Iris pigment epithelial cell (primary cell): ENCODE measurements at places on chromosomes 2 and 18.
A peak's percentile ranks its signal among the peaks of the same experiment; 100 is the strongest.

- no peak for DNase-seq
These were observed 201.9 kb upstream of the SPRED2 start for GRCh38 chr2:65634304-65634703.

DNA sequence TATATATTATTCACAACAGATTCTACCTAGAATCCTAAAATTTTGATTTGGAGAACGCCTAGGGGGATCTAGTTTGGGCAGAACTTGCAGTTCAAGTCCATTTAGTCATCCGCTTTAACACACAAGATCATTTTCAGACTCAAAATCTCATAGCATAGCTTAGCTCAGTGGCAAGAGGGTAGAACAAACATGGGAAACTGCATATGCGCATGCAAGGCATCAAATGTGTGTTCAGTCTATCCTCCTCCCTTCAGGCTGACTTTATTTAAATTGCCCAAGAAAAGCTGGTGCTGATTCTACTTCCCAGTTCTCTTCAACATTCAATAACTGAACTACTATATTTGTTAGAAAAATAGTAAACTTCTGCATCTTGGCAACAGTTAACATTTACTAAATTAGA lies 79.6 kb upstream of the NRXN1 start:
- no peak for DNase-seq

- DNase-seq = peak; percentile 15
These were observed 38.4 kb upstream of the BIN1 start for GRCh38 chr2:127145280-127145895.

- peak; percentile 91 for DNase-seq
These were observed 14.7 kb downstream of the NIFK start for GRCh38 chr2:121721926-121722325.

- DNase-seq = no peak
These were observed 15.4 kb downstream of the ZBTB7C start for GRCh38 chr18:48393776-48394175.

- no peak for DNase-seq
These were observed 981 bp downstream of the ST8SIA3 start for GRCh38 chr18:57353137-57353939.

DNA sequence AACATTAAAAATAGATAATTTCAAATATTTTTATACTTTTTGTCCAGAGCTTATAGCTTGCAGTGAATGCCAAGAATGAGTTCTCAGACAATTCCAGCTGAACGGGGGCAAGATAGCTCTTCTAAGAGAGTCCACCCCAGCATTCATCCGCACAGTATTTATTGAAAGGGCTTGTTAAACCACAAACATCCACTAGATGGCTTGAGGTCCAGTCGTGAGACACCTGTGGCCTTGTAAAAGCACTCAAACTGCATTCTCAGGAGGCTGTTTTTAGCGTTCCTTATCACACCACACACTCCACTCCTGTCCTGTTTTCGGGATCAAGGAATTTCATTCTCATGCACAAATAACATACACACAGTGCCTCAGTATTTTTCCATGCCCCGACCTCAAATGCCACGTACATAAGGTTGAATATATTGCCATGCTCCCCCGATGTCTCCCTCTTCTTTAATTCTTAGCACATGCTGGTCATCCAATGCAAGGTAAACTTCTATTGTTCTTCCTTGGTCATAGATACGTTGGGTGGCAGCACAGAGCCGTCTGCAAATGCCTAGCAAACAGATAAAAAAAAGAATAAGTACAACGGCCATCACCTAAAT lies 47.4 kb downstream of the DNAJC10 start:
- peak; percentile 59 for DNase-seq

GRCh38 chr18:54880395-54881105 lies 52.3 kb downstream of the RAB27B start:
- DNase-seq = peak; percentile 82

DNA sequence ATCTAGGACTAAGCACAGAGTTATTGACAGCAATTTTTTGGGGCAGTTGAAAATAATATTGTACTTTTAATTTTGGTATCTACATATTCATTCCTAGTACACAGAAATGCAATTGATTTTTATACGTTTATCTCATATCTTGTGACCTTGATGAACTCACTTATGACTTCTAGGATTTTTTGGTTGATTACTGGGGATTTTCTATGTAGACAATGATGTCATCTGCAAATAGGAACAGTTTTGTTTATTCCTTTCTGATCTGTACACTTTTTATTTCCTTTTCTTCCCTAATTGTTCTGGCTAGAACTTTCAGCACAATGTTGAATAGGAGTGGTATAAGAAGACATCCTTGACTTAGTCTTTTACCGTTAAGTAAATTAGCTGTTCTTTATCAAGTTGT lies 143.5 kb upstream of the PGAP1 start:
- DNase-seq = no peak

GRCh38 chr2:217847115-217847514 lies 155.7 kb downstream of the TNS1 start:
- DNase-seq = no peak

GRCh38 chr2:66488946-66489345 lies 54.0 kb downstream of the MEIS1 start:
- DNase-seq = no peak

- DNase-seq = no peak
These were observed 195.9 kb upstream of the TCF4 start for GRCh38 chr18:55783921-55784320.

DNA sequence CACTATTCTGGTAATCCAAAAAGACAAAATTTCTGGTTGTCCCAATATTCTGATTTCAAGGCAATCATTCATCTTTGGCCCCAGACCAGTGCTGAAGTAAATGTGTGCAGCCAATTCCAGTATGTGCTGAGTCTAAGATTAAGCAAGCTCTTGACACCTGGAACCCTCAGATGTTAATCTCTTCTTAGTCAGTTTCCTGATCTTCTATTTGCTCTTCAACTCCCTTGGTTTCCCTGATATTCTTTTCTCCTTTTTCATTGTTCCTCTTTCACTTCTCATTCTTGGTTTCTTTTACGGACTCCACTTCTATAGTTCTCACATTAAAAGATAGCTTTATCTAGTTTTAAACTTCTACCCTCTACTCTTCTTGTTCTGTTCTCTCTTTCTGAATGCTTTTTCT lies 445.7 kb upstream of the FANCL start:
- DNase-seq = no peak

- no peak for DNase-seq
These were observed 548.0 kb upstream of the SALL3 start for GRCh38 chr18:78431606-78432005.

DNA sequence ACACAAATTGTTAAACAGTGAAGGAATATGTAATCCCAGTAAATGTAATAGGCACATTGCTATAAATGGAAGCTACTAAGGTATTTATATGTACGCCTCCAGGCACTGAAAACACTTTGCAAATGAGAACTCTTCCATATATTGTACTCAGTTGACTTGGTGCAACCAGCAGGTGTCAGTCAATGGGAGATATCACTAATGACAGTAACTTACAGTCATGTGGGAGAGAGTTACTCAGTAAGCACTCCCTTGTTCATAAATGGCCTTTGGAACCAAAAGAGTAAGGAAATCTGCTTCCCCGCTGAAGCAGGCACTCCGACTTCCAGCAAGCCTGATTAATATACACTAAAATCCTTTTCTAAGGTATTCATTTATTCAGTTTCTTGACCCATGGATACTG lies 5.9 kb downstream of the MDH1 start:
- no peak for DNase-seq

DNA sequence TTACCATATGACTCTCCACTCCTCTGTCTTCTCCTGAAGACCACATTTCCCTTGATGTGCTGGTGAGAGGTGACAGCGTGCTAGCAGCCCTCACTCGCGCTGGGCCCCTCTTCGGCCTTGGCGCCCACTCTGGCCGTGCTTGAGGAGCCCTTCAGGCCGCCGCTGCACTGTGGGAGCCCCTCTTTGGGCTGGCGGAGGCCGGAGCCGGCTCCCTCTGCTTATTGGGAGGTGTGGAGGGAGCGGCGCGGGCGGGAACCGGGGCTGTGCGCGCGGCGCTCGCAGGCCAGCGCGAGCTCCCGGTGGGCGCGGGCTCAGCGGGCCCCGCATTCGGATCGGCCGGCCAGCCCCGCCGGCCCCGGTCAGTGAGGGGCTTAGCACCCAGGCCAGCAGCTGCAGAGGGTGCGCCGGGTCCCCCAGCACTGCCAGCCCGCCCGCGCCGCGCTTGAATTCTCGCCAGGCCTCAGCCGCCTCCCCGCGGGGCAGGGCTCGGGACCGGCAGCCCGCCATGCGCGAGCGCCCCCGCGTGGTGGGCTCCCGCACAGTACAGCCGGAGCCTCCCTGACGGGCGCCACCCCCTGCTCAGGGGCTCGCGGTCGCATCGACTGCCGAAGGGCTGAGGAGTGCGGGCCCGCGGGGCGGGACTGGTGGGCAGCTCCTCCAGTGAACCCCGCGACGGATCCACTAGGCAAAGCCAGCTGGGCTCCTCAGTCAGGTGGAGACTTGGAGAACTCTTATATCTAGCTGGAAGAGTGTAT lies 246.6 kb upstream of the REG3G start:
- no peak for DNase-seq

DNA sequence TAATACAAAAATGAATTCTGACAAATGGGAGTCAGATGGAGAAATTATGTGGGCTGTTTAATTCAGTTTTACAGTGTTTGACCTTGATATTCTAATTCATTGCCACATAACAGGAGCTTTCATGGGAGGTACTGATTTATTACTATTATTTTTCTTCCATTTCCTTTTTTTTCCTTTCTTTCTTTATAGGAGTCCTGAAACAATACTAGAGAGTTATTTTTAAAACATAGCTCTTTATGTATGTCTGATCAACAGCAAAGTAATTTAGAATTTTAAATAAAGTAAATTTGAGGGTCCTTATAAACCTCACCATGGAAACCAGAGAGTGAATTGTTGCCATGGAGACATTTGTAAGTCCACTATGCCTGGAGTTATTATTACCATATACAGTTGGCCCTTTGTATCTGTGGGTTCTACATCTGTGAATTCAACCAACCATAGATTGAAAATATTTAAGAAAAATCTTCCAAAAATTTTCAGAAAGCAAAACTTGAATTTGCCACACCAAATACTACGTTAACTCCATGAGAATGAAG lies 40.9 kb upstream of the PPP4R1 start:
- DNase-seq = no peak

DNA sequence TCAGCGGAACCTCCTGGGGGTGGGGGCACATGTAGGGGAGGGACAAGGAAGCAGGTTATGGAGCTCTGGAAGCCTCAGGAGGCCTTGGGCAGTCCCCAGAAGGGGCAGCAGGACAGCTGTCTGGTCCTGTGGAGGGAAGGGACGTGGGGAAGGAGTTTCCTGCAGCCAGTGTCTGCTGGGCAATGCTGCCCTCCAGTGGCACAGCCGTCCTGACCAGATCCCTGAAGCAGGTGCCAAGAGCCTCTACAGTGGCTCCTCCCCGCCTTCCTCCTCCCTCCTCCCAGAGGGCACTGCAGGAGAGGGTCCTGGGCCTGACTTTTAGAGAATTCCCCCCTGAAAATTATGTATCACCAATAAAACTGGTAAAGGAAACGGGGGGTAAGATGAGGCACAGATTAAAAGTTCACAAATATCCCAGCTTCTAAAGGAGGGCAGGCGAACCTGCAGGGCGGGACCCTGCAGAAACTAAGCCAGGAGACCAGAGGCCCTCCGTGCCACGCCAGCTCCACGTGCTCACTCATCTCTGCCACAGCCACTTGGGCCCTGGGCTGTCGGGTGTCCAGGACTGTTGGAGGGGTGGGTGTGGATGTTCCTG lies 258.5 kb downstream of the TWIST2 start:
- DNase-seq = peak; percentile 62

DNA sequence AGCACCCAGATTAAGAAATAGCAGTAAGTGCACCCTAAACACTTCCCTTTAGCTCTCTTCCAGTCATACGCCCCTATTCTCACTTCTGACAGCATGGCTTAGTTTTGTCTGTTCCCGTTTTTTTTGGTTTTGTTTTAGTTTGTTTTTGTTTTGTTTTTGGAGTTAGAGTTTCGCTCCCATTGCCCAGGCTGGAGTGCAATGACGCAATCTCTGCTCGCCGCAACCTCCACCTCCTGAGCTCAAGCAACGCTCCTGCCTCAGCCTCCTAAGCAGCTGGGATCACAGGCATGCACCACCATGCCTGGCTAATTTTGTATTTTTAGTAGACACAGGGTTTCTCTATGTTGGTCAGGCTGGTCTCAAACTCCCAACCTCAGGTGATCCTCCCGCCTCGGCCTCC lies 2067.7 kb downstream of the SUCLG1 start:
- DNase-seq = no peak

DNA sequence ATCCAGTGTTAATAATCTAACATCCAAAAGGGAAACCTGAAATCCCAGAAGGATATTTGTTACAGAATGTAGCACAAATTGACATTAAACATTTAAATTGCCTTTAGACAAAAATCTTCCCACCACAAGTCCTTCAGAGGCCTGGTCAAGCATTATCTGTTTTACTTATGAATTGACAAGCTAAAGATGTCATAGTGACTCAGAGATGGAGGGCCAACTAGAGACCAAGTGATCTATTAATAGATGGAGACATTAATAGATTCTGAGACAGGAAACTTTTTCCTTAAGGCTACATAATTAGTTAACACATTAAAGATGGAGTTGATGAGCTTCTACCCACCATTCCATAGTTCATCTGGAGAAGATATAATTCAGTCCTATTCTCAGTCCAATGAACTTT lies 526.2 kb downstream of the IRS1 start:
- peak; percentile 9 for DNase-seq

DNA sequence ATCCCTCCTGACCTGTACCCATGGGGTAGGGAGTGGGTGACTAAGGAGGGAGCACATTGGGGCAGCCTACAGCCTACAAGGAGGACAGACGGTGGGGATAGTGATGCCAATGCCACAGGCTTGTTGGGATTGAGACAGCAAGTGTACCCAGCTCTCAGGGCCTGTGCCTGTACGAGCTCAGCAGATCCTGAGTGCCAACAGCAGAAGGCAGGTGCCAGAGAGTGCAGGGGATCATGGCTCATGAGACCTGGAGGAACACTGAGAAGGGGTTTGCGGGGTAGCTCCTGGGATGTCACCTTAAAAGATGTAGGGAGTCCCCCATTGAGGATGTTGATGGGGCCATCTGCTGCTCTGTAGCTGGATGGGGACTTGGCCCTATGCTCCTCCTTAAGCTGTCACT lies 10.3 kb upstream of the SNED1 start:
- no peak for DNase-seq

DNA sequence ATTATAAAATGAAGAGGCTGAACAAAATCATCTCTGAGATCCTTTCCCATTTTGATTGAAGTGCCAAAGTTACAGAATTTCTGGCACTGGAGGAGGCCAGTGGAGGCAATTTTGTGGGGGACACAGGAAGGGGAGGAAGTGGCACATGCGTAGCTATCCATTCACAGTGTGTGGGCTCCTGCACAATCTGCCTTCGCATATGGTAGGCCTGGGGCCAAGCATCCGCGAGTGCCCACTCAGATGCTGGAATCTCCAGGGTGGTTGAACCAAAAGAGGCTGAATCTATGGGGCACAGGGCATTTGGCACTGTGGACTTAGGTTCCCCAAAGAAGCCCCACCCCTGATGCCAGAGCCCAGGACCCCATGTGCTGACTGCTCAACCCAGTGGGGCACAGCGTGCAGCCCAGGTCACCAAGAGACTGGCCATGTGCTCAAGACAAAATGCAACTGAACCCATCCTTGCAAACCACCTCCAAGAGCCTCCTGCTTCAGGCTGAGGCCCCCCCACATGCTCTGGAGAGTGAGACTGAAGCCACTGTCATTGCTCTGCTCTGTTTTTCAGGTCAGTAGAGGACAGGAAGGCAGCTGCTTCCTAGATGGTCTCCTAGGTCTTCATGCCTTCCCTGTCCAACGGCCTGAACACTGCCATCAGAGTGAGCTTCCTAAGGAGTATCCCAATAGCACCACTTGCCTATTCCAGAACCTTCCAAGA lies 28.5 kb downstream of the ST8SIA5 start:
- DNase-seq = no peak

GRCh38 chr18:59742325-59743111 lies 45.3 kb upstream of the CCBE1 start:
- DNase-seq = peak; percentile 47

- no peak for DNase-seq
These were observed 41.5 kb downstream of the SCTR start for GRCh38 chr2:119482481-119483394.
